ENCODE measurements at places on chromosomes 11 and 22. TPM values are rescaled to one million over a fixed set of nuclear protein-coding genes. Genes with fewer than 3 reads are reported as not detected.

TMPRSS13 gene
- not detected for total RNA-seq

WNT7B gene
- 14.2 TPM for total RNA-seq

UBQLN3 gene
- not detected for total RNA-seq

ALG8 gene
- 86.7 TPM for total RNA-seq

ASCL2 gene
- total RNA-seq, result not detected

DNA sequence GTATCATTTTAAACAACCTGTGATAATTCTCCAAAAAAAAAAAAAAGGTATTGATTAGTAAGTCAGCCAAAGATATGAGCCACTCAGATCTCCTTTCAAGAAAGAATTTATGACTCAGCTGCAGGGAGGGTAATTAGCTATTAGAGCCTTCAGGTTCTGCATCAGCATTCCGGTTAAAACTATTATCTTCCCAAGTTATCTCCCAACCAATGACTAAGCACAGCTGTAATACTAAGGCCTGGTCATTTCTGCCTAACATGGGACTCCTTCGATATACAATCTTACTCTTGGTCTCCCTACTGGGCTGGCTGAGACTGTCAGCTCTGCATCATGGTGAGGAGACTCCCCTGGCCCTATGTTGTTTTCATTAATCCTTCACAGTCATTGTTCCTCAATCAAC is 60.4 kb downstream of the SBF2 start:
- no peak overlapping the region for H3K27ac ChIP-seq
- H3K36me3 ChIP-seq, result peaks cover 39% of the 10 kb centered on the region
- no peak for DNase-seq

DNA sequence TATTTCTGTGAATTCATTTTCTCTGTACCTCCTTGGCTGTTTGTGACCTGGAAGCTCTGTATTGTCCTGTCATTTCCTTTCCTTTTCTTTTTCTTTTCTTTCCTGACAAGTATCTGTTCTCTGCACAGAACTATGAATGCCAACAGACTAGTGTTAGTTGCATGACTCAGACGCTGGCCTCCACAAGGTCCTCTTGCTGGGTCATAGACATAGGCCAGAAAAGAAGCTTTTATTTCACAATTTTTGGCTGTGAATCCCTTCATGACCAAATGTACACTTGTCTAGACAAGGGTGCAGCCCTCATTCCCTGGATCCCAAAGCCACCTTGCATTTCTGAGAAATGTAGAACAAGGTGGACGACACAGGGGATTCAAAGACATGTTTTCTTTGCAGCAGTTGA is 104.1 kb upstream of the MTNR1B start:
- no peak for DNase-seq
- H3K27ac ChIP-seq, result no peak overlapping the region
- peaks cover 1% of the 10 kb centered on the region for H3K36me3 ChIP-seq
- H3K27me3 ChIP-seq, result no peaks in the 10 kb centered on the region
- H3K4me3 ChIP-seq, result no peak overlapping the region
- peaks cover 34% of the 10 kb centered on the region for H3K4me1 ChIP-seq

DNA sequence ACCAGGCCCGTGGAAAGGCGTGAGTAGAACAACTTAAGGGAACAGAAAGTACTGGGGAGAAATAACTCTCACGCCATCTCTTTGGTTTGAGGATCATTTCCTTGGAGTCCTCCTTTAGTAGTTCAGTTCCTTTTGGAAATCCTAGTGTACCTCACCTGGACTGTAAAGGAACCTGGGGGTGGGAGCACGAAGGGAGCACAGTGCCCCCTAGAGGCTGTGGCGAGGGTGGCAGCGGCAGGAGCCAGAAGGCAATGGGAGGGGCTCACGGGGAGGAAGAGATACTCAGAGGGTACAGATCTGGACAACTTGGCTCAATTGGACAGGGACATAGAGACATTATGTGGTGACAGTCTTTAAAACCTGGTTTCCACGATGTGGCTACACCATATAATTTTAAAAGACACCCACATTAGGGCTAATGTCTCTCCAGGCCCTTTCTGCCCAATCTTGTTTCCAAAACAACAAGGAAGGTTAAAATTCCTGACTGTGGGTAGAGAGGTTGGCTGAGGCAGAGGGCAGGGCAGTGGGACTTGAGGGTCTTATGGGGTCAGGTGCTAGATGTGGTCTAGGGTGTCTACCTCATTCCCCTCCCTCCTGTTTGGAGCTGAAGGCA is 87.0 kb downstream of the CSNK2A3 start:
- H3K27ac ChIP-seq, result peak overlapping the region; percentile 48
- H3K4me3 ChIP-seq, result no peak overlapping the region
- peak; percentile 51 for DNase-seq
- peaks cover 8% of the 10 kb centered on the region for H3K4me1 ChIP-seq
- no peaks in the 10 kb centered on the region for H3K27me3 ChIP-seq

DNA sequence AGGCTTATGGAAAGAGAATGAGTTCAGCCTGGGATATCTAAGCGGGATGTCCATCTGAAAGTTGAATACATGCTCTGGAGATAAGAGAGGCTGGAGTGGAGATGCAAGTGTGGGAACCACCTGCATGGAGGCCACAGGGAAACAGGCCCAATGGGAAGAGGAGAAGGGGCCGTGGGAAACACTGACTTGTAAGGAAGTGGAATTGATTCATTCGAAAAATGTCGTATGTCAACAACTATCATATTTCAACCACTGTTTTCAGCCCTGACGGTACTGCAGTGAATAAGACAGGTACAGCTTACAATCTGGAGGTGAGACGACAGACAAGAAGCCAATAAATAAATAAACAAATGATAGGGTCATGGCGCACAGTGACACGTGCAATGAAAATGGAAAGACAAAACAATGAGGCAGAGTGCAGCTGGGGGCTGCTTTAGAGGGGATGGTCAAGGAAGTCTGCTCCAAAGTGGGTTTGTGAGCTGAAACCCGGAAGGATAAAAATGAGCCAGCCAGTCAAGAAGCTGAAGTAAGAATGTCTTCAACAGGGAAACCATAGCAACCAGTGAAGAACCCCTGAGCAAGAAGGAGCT is 35.9 kb downstream of the EFCAB6 start:
- no peaks in the 10 kb centered on the region for H3K27me3 ChIP-seq
- DNase-seq, result no peak
- no peak overlapping the region for H3K4me3 ChIP-seq
- no peaks in the 10 kb centered on the region for H3K4me1 ChIP-seq

DNA sequence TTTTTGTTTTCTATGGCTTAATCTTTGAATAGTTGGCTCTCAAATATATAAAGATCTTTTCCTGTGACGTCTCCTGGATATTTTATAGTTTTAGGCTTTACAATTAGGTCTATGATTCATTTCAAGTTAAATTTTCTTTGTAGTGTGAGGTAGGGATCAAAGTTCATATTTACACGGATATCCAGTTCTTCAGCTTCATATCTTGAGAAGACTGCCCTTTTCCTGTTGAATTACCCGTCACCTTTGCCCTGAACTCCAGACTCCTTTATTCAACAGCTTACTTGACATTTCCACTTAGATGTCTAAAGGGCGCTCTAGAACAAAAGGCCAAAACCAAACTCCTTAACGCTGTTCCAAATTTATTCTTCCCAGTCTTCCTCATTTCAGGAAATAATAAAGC is 51.7 kb downstream of the TTC17 start:
- no peaks in the 10 kb centered on the region for H3K27me3 ChIP-seq
- DNase-seq, result no peak
- no peak overlapping the region for H3K4me3 ChIP-seq
- H3K36me3 ChIP-seq, result peaks cover 24% of the 10 kb centered on the region
- no peak overlapping the region for H3K27ac ChIP-seq
- H3K4me1 ChIP-seq, result peaks cover 15% of the 10 kb centered on the region

- no peaks in the 10 kb centered on the region for H3K27me3 ChIP-seq
- no peak overlapping the region for H3K4me3 ChIP-seq
- no peaks in the 10 kb centered on the region for H3K36me3 ChIP-seq
- no peak for DNase-seq
- H3K27ac ChIP-seq, result no peak overlapping the region
These were observed 66.4 kb upstream of the KCNQ1OT1 start for GRCh38 chr11:2766166-2766565.

GRCh38 chr11:128336203-128336602 is 251.2 kb downstream of the ETS1 start:
- peaks cover 35% of the 10 kb centered on the region for H3K4me1 ChIP-seq
- H3K36me3 ChIP-seq, result no peaks in the 10 kb centered on the region
- H3K27ac ChIP-seq, result peak overlapping the region; percentile 87
- no peaks in the 10 kb centered on the region for H3K27me3 ChIP-seq
- DNase-seq, result no peak
- peak overlapping the region; percentile 9 for H3K4me3 ChIP-seq

- no peak for DNase-seq
- peaks cover 11% of the 10 kb centered on the region for H3K4me1 ChIP-seq
- H3K4me3 ChIP-seq, result no peak overlapping the region
These were observed 21.1 kb downstream of the ALG12 start for GRCh38 chr22:49897015-49897684.

- H3K27me3 ChIP-seq, result no peaks in the 10 kb centered on the region
- no peaks in the 10 kb centered on the region for H3K36me3 ChIP-seq
- DNase-seq, result peak; percentile 83
- H3K4me3 ChIP-seq, result no peak overlapping the region
These were observed 1.4 kb upstream of the TNNI2 start for GRCh38 chr11:1837171-1838076.

DNA sequence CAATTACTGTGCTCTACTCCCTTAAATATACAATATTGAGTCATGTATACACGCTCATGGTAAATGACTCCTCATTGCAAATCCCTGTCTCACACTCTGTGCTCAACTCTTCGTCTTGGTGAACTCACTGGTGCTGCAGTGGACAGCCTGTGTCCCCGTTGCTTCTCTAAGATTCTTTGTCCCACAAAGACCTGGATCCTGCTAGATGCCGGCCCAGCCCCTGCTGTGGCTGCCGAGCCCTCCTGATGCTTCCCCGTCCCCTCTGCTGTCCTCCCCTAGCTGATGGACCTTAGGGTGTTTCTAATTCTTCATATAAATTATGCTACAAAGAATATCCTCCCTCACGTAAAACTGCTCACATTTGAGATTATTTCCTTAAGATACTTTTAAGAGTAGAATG is 5.5 kb downstream of the APOL2 start:
- H3K27me3 ChIP-seq, result no peaks in the 10 kb centered on the region
- H3K4me3 ChIP-seq, result no peak overlapping the region
- peaks cover 16% of the 10 kb centered on the region for H3K4me1 ChIP-seq
- no peak for DNase-seq

Measured in neural crest cell (in vitro differentiated cells).